Stomach (tissue), 19 donors: ENCODE measurements at places on chromosomes 12 and 14. TPM values are rescaled to one million over a fixed set of nuclear protein-coding genes. Genes with fewer than 3 reads are reported as not detected.

DNA sequence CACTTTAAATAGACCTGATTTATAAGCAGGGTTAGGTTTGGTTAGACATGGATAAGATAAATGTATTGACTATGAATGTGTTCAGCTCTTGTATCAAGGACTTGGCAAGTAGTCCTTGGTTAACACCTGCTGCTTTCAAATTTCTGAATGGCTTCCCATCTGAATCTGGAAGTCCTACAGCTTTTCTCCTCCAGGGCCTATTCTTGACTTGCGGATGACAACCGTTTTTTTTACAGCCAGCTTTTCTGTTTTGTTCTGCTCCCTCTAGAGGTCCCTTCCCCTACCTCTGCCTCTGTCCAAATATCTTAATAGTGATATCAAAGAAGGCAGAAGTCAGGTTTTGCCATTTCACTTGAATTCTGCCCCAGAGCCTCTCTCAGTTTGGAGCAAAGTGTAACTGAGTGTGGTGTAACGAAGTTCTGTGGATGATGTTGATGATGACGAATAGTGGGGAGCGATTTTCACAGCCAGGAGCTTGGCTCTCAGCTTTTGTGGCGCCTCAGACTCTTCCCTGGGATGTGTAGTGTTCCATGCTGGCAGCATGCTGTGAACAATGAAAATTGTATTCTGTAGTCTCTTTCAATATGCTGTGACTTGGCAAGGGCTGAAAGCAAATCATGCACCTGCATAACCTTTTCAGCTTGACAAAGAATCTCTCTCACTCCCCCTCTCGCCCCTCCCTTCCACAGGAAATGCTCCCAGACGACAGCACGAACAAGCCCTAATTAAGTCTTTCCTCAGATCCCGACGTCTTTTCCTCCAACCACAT is 5.0 kb upstream of the SLC4A8 start:
- no peak for DNase-seq

DNA sequence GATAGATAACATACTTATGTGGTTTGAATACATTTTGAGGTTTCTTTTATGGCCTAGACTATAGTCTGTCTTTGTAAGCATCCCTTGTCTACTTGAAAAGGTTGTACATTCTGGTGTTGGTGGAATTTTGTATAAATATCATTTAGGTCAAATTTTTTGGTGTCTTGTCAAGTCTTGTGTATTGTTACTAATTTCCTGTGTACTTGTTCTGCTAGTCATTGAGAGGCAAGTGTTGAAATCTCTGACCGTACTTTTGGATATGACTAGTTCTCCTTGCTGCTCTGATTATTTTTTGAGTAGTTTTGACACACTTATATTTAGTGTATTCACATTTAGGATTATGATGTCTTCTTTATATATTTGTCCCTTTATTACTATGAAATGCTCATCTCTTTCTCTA is 219.6 kb downstream of the CCDC91 start:
- no peak for DNase-seq

The NTN4 gene
- total RNA-seq, result 50.7 TPM

GRCh38 chr14:80278293-80279023 is 67.2 kb upstream of the DIO2 start:
- peak; percentile 6 for DNase-seq

- no peak for DNase-seq
Observed at GRCh38 chr12:115910057-115910456, 367.4 kb downstream of the MED13L start.

DNA sequence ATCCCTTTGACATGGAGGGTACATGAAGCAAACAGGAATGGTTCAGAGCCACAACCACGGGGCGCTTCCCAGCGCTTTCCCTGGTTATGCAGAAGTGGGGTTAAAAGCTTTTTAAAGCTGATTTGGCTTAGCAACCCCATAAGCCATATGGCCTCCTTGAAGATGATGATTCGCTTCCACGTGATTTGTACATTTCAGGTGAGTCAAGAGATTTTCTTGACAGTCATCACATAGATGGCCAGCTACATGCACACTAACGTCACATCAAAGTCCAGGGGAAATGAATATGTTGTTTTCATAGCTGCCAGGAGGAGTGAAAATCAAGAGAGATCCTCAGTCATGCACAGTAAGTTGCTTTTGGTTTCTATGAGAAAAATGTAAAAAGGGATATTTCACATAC is 309.7 kb downstream of the TMEM132D start:
- DNase-seq, result peak; percentile 6

The TFCP2 gene
- total RNA-seq, result 8.2 TPM

- DNase-seq, result peak; percentile 61
Observed at GRCh38 chr12:120413901-120414695, 23.8 kb upstream of the COX6A1 start.

- no peak for DNase-seq
Observed at GRCh38 chr12:123063535-123063934, 83.1 kb downstream of the ARL6IP4 start.

The NPFF gene
- total RNA-seq, result not detected

The C14orf39 gene
- not detected for total RNA-seq

The CIDEB gene
- 6.4 TPM for total RNA-seq

DNA sequence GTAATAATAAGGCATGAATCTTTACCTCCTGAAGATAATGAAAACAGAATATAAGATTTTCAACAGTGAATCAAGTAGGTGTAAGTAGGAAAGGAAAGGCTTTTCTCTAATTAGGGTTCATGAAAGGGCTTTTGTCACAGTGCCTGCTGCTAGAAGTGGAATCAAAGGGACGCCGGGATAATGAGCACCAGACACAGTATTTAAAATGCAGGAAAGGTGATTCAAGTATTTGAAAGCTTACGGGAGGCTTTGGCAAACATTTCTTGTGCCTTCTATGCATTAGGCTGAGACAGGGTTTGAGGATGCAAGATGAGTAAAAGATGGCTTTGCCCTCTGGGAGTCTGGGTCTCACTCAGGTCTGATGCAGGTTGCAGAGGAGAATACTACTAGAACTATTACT is 70.5 kb upstream of the ANO4 start:
- no peak for DNase-seq

GRCh38 chr12:1857086-1857485 is 36.7 kb downstream of the LRTM2 start:
- DNase-seq, result no peak

DNA sequence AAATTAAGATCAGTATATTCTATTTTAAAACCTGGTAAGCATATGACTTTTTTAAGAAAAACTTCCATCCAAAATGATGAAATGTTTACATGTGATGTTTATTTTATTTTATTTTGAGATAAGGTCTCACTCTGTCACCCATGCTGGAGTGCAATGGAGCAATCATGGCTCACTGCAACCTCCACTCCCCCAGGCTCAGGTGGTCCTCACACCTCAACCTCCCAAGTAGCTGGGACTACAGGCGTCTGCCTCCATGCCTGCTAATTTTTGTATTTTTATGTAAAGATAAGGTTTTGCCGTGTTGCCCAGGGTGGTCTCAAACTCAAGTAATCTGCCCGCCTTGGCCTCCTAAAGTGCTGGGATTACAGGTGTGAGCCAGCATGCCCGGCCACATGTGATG is 141.8 kb downstream of the ZFP36L1 start:
- no peak for DNase-seq

- DNase-seq, result no peak
Observed at GRCh38 chr12:81222846-81223592, 145.1 kb downstream of the ACSS3 start.

- DNase-seq, result no peak
Observed at GRCh38 chr14:64632056-64632455, 72.2 kb upstream of the PLEKHG3 start.

GRCh38 chr14:55327179-55327578 is 56.0 kb downstream of the FBXO34 start:
- DNase-seq, result no peak

DNA sequence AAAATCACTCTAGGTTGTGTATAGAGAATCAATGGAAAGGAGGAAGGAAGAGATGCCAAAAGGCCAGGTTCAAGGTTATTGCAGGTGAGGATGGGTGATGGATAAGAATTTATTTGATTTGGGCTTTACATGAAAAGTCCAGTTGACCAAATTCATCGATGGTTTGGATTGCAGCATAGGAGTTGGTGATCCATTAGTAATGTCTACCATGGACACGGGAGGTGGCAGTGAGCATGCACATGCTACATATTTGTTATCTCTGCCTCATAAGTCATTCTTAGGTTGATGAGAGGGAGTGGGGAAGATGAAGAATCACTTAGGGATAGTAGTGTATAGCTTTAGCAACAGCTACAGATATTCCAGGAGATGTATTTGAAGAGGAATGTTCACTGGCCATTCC is 211.4 kb downstream of the PHETA1 start:
- no peak for DNase-seq

DNA sequence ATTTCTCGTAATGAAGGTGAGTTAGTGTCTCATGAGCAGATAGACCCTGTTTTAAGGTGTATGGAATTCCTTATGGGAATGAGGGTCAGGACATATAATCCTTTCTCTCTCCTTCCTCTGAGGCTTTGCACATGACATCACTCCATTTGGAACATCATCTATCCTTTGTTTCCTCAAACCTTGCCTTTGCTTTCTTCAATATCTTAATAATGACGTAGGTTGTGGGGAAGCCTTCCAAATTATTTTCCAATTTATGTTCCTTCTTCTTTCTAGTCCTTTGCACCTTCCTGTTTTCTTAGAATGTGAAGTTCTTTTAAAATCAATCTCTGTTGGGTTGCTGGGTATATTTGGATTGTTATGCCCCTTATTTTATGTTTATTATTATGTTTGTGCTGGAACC is 502.9 kb upstream of the STXBP6 start:
- DNase-seq, result no peak

The CCDC88C gene
- total RNA-seq, result 42.3 TPM

DNA sequence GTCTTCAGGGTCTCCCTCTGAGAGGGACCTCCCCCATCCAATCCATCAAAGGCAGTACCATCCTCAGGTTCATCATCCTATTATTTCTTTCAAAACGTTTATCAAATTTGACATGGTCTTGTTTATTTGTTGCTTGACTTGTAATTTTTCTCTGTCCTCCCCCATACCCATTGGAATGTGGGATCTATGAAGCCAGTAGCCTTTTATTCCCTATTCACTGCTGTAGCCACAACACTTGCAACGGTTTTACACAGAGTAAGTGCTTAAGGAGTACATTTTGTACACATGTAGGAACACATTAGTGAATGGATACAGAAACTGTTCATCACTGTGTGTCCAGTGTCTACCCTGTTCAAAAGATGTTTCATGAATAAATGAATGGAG is 41.5 kb downstream of the IGF1 start:
- no peak for DNase-seq

The ART4 gene
- not detected for total RNA-seq

DNA sequence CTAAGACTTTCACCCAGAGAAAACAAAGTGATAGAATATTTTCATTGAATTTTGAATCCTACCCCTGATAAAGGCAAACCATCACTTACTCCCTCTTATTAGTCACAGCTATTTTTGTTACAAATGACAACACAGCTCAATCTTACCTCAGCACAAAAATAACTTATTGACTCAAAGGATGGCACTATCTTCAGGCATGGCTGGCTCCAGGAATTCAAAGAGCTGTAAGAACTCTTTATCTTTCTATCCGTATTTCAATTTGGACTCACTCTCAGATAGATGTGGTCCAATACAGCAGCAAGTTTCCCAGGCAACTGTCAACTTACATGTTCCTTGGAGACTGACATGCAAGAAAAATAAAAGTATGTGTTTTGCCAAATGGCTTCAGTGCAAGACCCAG is 709.4 kb upstream of the MDGA2 start:
- no peak for DNase-seq

The SLC22A17 gene
- 14.1 TPM for total RNA-seq

GRCh38 chr12:21599143-21599999 is 5.3 kb downstream of the GYS2 start:
- DNase-seq, result no peak

DNA sequence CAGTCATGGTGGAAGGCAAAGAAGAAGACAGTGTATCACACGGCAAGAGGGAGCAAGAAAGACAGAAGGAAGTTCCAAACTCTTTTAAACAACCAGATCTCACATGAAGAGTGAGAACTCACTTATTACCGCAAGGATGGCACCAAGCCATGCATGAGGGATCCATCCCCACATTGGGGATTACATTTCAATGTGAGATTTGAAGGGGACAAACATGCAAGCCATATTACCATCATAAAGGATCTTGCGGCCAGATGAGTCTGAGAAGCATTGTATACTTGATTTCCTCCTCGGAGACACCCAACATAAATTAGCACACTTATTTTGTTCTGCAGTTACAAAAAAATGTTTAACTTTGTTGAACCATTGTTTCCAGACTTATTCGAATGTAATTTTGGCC is 66.5 kb downstream of the TBK1 start:
- DNase-seq, result no peak

- DNase-seq, result peak; percentile 78
Observed at GRCh38 chr12:130872179-130873096, 572 bp downstream of the RAN start.
